ENCODE measurements at places on chromosomes 2 and 18.

- DNase-seq, result no peak
Measured at GRCh38 chr2:36560726-36561125, 37.2 kb downstream of the FEZ2 start.

GRCh38 chr2:102282678-102283091, 28.7 kb upstream of the IL1RL1 start:
- DNase-seq, result no peak

DNA sequence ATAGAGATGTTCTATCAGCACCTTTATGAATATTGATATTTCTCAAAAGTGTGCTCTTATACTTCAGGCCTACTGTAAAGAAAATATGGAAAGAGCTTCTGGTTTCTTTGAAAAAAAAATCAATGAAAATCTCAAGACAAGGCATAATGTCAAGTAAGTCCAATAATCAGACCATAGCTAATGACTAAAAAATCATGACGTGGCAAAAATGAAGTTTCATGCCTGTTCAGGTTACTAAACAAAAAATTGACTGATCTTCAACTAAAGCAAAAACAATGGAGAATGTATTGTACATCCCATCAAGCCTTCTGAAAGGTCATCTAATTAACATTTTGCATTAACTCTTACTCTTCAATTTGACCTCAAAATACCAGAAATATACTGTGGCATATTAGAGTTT, 824.4 kb downstream of the EPHA4 start:
- no peak for DNase-seq

DNA sequence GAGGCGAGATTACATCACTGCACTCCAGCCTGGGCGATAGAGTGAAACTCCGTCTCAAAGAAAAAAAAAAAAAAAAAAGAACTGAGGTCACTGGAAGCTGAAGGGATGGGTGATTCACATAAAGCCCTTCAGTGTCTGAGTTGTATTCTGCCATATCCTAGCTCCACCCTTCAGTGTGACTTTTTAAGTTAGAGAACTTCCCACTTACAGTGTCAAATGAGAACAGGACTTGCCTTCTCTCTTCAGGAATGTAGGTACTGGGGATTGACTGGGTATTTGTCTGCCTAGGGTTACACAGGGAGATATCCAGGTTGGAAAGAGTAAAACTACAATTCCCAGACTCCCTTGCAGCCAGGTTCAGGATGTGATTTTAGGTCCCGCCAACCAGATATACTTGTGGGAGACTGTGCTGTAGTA, 37.9 kb downstream of the EHD3 start:
- no peak for DNase-seq

DNA sequence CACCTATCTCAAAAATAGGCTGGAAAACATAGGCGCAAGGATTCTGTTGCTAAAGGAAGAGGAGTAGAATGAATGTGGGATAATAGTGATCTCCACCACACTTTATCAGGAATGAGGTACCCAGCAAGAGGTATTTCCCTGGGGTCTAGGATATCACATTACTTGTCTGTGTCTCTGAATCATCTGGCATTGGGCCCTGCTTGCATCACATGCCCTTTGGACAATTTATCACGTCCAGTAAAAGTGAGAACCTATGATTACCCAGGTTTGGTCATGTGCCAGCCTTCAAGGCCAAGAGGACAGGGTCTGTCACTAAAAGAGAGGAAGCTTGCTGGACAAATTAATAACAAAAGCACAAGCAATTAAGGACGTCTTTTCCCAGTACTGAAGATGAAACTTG, 11.4 kb upstream of the TRAPPC8 start:
- DNase-seq, result no peak

DNA sequence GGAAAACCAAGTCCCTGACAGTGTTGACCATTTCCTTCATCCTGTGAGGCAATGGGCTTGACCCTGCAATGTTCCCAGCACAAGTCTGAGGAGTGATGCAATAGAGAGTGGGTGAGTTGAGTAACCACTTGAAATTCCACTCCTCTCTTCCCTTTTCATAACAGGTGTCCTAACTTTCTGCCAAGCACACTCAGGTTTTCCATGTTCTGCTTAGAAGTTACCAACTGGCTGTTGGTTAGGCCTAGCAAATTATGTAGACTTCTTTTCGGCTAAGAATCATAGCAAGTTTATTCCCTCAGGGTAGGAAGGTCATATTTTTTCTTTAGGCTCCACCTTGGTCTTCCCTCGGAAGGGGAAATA, 11.5 kb downstream of the GNLY start:
- no peak for DNase-seq

- peak; percentile 29 for DNase-seq
Measured at GRCh38 chr18:35267161-35267651, 22.8 kb downstream of the ZSCAN30 start.

All from NCI-H1436 treated with DMSO at 0.1 percent for 48 hours (cell line).